ENCODE measurements at places on chromosomes 2 and 18. TPM values are rescaled to one million over a fixed set of nuclear protein-coding genes. Genes with fewer than 3 reads are reported as not detected.
A peak's percentile ranks its signal among the peaks of the same experiment; 100 is the strongest.

- no peak for DNase-seq
Measured at GRCh38 chr2:25726522-25726921, 53.1 kb upstream of the DTNB start.

- DNase-seq = no peak
Measured at GRCh38 chr18:57755473-57756067, 47.5 kb downstream of the ATP8B1 start.

DNA sequence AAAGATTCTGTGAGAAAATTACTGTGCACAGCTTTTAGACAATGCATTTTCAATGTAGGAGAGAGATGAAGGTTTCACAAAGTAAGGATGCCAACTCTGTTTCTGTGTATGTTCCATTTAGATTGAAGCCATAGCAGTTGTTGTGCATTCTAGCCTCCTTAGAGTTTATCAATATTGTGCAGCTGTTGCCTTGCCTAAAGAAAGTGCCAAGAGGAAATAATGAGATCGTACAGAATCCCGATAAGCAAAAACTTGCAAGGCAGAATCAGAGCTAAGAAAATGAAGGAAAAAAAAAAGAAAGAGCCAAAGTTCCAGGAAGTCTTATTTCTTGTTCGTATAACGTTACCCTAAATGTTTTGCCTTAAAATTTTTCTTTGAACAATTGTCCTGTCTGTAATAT, 965.0 kb downstream of the DCDC2C start:
- no peak for DNase-seq

DNA sequence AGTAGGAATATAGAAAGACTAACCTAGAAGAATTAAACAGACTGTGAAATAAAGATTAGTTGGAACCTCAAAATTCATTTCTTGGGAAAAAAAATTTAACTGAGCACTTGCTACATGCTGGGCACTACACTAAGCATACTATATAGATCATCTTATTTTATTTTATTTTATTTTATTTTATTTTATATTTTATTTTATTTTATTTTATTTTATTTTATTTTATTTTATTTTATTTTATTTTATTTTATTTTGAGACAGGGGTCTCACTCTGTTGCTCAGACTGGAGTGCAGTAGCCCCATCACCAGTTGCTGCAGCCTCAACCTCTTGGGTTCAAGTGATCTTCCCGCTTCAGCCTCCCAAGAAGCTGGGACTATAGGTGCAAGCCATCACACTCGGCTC, 74.5 kb upstream of the DSC1 start:
- no peak for DNase-seq

DNA sequence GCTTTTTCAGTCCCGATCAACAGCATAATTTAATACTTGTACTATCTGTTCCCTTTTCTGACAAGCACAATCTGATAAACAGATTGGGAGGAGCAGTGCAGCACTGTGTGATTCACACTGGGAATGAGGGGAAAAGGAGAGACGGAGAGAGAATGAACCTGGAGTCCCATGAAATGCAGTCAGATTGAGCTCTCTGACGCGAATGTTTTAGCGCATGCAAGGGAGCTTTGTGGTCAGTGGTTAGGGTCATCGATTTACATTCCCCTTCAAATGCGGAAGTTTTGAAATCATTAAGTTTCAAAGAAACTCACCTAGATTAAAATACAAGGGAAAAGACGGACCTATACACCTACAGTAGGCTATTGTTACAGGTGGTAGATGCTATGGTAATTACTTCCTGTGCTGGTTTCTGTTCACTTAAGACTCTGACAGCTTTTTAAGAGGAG, 99.6 kb downstream of the KCTD1 start:
- DNase-seq = no peak

GRCh38 chr2:31141443-31142085, 3.3 kb upstream of the GALNT14 start:
- DNase-seq = no peak

DNA sequence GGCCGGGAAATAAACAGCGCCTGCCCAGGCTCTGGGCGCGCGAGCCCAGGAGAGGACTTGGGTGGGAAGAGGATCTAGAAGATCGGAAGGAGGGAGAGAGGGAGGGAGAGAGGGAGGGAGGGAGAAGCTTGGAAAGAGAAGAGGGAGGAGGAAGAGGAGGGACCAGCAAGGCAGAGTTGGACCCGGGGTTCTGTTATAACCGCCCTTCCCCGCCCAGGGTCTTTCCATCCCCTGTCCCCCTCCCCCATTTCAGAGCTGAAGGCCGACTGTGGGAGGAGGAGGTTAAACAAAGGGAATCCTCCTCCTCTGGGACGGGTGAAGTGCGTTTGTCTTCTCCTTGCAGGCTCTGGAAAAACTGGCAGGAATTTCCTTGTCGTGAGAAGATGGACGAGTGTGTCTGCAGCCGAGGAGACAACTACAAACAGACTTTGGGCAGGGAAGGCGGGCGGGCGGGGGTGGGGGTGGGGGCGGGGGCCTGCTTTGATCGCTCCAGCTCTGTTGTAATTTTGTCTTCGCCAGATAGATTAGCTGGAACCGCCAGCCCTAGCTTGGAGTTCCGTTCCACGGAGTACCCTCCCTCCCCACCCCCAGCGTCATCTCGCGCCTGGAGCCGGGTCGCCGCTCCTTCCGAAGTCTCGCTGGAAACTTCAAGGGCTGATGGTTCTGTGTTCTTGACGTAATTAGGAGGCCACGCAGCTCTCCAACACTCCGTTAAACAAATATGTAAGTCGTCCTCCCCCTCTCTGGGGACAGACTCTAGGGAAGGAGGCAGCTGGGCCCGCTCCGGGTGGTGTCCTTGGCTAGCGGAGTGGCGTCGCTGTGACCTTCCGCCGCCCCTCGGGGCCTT, 6.4 kb upstream of the SP9 start:
- peak; percentile 11 for DNase-seq

DNA sequence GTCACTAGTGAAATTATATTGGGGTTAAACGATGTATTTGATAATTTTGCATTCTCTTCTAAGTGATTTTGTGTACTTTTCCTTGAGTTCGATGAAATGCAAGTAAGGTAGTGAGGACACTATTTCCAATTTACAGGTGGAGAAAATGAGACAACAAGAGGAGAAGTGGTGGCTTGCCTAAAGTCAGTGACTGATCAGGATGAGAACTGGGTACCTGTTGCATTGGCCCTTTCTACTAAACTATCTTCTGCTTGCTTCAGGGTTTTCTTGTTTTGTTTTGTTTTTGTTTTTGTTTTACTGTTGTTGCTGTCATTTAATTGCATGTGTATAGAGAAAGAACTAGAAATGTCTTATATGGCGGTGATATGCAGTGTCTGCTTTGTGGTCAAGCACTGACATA, 31.4 kb upstream of the FBXO11 start:
- DNase-seq = no peak

DNA sequence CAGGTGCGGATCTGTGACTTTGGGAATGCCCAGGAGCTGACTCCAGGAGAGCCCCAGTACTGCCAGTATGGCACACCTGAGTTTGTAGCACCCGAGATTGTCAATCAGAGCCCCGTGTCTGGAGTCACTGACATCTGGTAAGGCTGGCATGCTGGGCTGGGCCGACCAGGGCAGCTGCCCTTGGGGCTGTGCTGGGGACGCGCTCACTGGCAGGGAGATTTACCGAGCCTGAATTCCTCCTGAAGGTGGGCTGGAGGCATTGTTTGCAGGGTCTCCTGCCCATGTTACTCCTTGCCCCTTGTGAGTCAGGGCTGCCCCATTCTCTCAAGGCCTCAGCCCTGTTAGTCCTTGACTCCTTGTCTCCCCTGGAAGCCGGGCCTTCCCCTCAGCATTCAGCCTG, 18.7 kb upstream of the GMPPA start:
- DNase-seq = no peak

- DNase-seq = no peak
Measured at GRCh38 chr18:63192126-63192884, 127.3 kb downstream of the BCL2 start.

DNA sequence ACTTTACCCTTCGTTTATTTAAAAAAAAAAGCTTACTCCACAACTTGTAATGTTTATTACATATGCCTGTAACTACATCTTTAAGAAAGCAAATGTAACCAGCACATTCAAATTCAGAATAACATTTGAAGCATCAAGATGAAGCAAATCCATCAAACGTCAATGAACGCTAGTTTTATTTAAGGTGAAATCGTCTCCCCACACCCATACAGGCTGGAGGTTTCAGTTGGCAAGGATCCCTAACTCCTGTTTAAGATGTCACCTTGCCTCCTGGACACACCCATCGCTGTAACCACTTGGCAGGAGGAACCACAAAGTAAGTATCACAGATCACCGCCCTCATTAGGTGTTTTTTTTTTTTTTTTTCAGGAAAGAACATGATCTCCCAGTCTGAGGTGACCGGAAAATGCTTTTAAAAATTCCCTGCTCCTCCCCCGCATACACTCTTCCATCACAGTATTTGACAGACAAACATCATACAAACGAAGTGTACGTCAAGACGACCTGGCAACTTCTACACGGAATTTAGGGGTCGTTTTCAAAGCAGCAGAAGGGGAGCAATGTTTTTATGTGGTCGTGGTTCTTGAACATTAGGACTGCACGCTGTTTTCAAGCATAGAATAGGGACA, 19.7 kb upstream of the STPG4 start:
- DNase-seq = peak; percentile 69

- DNase-seq = no peak
Measured at GRCh38 chr18:76448256-76449110, 46.6 kb downstream of the ZNF516 start.

- DNase-seq = no peak
Measured at GRCh38 chr2:211846714-211847113, 691.9 kb downstream of the ERBB4 start.

GRCh38 chr2:139600166-139600565, 820.0 kb upstream of the NXPH2 start:
- DNase-seq = no peak

DNA sequence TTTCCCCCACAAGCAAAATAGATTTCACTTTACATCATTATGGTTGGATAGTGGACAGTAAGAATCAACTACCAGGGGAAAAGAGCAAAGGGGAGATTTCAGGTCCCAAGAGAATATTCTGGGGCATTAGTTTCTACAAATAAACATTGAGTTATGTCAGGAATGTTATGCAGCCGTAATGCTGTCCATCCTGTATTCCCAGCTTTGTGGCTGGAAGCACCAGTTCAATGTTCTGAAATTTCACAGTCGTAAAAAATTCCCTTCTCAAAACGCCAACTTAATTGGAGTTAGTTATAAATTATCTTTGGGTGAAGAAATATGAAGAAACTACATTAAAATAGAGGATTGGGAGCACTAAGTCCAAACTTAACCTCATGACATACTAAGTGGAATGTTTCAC, 141.5 kb upstream of the FIGN start:
- DNase-seq = no peak

DNA sequence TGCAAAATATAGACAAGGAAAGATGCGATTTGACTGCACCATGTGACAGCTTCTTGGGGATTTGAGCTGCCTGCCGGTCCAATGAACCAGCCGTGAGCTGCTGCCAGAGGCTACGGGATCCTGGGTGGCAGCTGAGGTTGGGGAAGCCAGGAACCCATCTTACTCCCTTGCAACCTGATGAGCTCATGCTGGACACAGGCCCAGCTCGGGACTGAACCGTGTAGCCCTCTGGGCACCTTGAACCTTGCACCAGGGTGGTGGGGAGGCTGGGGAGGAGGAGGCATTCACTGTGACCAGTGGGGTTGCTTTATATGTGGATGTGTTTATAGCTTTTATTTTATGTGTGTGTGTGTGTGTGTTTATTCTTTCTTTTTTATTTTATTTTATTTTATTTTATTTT, 9.1 kb downstream of the ALPI start:
- no peak for DNase-seq

DNA sequence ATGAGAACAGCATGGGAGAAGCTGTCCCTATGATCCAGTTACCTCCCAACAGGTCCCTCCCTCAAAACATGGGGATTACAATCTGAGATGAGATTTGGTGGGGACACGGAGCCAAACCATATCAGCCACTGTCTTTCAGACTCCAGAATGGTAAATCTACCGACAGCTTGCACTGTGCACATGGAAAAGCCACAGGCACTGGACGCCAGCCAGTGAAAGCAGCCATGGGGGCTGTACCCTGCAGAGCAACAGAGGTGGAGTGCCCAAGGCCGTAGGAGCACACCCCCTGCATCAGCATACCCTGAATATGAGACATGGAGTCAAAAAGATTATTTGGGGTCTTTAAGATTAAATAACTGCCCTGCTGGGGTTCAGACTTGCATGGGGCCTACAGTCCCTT, 218.4 kb downstream of the PDE1A start:
- no peak for DNase-seq

GRCh38 chr2:47214990-47215389, 59.9 kb upstream of the STPG4 start:
- no peak for DNase-seq

- DNase-seq = no peak
Measured at GRCh38 chr2:224345492-224345891, 56.4 kb downstream of the FAM124B start.

Gene VIL1
- not detected for total RNA-seq

Gene SLC5A6
- total RNA-seq = 24.8 TPM

Gene GNAL
- 0.05 TPM for total RNA-seq

Gene REG3G
- total RNA-seq = not detected

Gene DNMT3A
- 53.0 TPM for total RNA-seq

Gene PID1
- not detected for total RNA-seq

Gene YES1
- total RNA-seq = 8.3 TPM

Gene SATB2
- total RNA-seq = 0.02 TPM
